ENCODE measurements at places on chromosomes 4 and X.

GRCh38 chr4:168057412-168057811 is 34.9 kb upstream of the ANXA10 start:
- DNase-seq, result no peak

- no peak for DNase-seq
These were observed 26.9 kb downstream of the HTRA3 start for GRCh38 chr4:8296491-8296890.

DNA sequence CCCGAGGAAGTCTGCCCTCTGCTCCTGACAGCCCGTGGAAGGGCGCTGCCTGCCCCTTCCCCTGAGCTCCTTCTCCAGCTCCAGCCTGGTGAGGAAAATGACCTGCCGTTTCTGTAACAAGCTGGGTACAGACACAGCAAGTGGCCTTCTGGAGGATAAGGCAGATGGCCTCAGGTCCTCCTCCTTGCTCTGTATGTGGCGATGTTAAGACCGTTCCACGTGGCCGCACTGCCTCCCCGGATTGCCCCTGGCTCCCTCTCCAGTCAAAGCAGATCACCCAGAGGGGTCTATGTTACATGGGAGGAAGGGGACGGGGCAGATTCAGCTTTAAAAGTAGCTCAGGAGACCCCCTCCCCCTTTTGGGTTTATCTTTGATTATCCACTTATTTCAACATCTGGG is 80.3 kb upstream of the GATB start:
- no peak for DNase-seq

- no peak for DNase-seq
These were observed 29.8 kb downstream of the PIGG start for GRCh38 chr4:528835-529234.
